C1 segment of cervical spinal cord (tissue), 14 donors: ENCODE measurements at places on chromosomes 1 and 21.

- DNase-seq, result no peak
These were observed 9.7 kb downstream of the PLPP3 start for GRCh38 chr1:56569661-56570060.

DNA sequence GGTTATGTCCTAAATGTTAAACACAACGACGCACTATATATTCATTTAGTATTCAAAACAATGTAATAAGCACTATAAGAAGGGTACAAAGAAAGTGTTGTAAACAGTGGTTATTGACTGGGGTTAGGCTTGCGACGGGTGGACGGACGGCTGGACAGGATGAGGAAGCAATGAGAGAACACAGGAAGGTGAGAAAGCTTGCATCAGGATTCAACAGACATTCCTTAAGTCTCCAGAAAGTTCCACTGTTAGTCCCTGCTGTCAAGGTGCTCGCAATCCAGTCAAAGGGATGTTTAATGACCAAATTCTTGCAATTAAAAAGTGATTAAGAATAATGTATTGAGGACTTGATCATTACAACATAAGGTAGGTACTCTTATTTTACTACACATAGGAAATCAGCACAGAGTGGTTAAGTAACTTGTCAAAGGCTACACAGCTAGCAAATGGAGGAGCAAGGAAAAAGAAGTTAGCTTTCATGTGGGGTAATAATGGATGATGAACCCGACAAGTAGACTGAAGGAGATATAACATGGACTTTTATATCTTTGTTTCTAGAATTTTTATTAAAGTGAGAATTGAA is 994 bp upstream of the ACBD6 start:
- no peak for DNase-seq

DNA sequence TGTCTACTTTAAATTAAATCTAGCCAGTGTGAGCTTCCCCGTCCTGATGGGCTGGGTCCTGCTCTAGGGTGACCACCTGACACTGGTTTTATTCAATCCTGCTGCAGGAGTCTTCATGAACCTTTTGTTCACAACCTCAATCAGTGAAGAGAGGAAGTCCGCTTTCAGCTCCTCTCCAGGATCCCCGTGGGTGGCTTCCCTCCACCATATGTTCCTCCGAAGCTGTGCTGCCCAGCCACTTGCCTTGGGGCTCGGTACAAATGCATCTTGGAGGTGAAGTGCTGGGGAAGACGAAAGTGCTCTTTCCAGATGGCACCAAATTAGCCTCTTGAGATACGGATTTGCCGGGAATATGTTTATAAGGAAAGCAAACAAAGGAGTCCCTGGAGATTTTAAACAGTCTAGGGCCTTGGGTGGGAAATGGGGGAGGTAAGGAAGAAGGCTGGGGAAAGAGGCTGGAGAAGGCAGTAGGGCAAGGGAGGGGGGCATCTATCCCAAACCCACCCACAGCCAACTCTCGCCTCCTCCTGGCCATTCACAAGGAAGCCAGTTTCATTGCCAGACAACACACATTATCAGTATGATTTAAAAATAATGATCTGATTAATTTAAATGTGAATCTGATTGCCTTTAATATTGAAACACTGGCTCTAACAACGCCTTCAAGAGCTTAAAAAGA is 430.8 kb downstream of the DISC1 start:
- no peak for DNase-seq

DNA sequence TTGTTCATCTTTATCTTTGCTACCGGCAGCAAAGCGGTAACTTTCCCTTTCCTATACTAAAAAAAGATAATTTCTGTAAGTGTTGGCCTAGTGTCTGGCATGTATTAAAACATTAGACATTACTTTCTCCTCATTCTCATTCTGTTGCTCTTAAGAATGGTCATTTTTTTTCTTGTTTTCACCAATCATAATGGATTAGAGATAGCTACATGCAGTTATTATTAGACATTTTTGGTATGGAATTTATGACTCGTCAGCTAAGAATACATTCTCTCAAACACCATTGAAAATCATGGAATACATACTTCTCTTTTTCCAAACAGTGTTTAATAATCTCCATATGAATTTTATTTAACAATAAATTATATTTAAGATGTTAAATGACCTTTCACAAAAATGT is 1154.6 kb downstream of the BRINP3 start:
- no peak for DNase-seq

DNA sequence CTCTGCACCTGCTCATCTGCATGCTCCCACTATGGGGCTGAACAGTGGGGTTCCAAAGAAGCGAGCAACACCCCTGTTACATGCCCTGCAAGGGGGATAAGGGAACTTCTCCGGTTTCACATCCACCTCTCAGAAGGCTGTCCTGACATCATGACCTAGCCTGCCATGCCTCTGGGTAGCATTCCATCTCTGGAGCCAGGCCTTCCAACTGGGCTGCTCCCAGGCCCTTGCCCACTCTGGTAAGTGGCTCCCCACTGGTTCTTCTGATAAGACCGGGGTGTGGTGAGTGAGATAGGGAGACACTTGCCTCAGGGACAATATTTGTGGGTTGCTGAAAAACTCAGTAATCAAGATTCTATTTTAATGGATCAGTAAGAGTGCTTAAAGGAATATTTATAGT is 57.8 kb downstream of the KCNJ15 start:
- DNase-seq, result no peak

DNA sequence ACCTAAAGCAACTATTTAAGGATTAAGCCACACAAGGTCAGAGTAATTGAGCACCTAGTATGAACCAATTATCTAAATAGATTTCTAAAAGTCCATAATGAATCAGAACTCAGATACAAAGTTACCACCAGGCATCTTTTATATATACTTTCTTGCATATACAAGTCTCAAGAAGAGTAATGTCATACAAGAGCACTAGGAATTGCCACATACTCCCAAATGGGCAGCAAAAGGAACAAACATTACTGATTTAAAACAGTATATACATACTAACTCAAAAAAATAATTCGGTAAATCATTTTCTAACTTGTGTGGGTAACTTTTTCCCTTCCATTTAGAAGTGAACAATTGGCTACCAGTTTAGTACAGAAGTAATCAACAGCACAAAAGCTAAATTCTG is 22.1 kb downstream of the SERBP1 start:
- DNase-seq, result no peak

- DNase-seq, result no peak
These were observed 1.1 kb downstream of the TRIM58 start for GRCh38 chr1:247857985-247858619.

GRCh38 chr1:59317343-59317742 is 20.4 kb downstream of the FGGY start:
- DNase-seq, result no peak

DNA sequence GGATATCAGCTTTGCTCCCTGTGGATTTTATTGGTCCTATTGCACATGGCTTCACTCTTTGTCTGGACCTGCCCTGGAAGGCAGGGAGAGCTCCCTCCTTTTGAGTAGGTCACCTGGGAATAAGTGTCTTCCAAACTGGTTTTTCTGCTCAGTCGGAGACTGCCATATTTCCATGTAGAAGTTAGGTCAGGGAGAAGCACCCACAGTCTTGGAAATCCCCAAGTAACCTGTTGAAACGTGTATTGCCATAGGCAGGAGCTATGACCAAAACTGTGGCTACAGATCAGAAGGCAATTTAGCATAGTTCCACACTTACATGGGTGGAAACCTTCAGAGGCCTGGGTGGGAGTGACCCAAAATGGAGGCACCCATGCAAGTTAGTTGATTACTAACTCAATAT is 3.5 kb upstream of the GNG12 start:
- no peak for DNase-seq

- no peak for DNase-seq
These were observed 12.5 kb downstream of the CHML start for GRCh38 chr1:241627453-241628259.

DNA sequence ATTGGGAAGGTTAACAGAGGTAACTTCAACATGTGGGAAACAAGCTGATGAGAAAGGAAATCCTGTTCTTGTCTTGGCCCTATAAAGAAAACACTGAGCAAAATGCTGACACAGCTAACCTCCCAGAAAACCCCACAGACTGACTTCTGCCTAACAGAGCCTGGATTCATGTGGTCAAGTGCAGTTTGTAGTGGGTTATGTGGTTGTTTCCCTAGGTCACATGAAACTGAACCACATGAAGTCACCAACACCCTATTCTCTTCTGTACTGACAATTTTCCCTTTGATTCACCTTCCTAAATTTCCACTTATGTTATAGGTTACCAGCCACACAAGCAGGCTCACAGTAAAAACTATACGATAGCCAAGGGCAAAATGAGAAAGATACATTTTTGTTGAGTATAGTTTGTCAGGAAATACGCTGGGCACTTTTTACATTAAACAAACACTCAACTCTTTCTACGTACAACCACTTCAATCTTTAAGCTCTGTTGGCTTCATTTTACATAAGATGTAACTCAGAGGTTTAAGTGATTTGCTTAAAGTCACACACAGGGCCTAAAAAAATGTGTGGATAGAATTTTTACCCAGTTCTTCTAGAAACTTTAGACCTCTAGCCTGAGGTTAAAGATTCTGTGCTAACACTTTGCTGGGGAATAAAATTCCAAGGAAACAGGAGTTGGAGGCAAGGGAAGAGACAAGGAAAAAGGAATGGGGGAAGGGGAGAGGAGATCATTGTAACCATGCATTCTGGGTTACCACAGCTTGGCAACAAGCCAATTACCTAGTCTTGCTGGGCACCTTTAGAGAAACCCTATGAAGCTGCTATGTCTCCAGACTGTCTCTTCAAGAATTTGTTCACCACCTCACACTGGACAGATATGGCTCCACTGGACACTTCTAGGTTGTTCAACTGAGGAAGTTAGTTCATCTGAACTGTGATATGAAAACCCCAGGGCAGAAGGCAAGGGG is 601.6 kb upstream of the USP24 start:
- DNase-seq, result no peak

- no peak for DNase-seq
These were observed 247.0 kb downstream of the USP25 start for GRCh38 chr21:15976807-15977206.
